ENCODE measurements at places on chromosomes 16 and 17. TPM values are rescaled to one million over a fixed set of nuclear protein-coding genes. Genes with fewer than 3 reads are reported as not detected.

DNA sequence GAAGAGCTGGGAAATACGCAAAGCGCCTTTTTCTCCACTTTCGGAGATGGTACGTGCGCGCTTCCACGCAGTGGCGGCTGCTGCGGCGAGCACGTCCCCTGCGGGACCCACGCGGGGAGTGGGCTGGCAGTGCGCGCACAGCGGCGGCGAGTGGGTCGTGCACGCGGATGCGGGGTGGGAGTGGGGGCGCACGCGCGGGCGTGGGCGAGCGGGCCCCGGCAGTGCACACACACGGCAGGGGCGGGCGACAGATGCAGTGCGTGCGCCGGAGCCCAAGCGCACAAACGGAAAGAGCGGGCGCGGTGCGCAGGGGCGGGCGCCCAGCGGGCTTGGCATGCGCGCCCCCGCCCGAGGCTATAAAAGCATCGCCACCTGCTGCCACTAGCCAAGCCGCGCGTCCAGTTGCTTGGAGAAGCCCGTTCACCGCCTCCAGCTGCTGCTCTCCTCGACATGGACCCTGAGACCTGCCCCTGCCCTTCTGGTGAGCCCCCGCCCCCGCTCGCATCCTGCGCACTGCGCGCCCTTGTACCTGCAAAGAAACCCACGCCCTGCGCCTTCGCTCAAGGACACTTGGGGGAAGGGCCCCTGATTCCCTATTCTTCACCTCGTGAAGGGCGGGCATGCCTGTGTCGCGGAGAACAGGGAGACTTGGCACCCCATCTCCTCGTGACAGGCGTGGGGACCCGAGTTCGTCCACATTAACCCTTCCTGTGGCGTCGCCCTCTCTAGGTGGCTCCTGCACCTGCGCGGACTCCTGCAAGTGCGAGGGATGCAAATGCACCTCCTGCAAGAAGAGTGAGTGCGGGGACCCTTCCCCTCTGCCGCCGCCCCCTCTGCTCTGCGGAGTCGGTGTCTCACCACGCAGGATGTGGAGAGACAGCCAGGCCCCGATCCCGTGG lies at the start of gene MT3:
MT3 (plus strand) TSS at position 388 of the 899 bp plus-strand sequence; CDS start at position 451, 63 bp downstream.
- H3K4me3 ChIP-seq = no peak within 1 kb of the TSS
- peaks cover 3% of the 10 kb centered on the region for H3K4me1 ChIP-seq
- H3K27me3 ChIP-seq = peaks cover 45% of the 10 kb centered on the region
- no peak within 1 kb of the TSS for H3K27ac ChIP-seq
- H3K36me3 ChIP-seq = no peaks in the 10 kb centered on the region

Gene KRTAP3-2
- polyA plus RNA-seq = not detected

Gene ZNF232
- 8.1 TPM for polyA plus RNA-seq

Gene MAP3K14
- polyA plus RNA-seq = 3.0 TPM

Gene PPP1R27
- polyA plus RNA-seq = 0.56 TPM

DNA sequence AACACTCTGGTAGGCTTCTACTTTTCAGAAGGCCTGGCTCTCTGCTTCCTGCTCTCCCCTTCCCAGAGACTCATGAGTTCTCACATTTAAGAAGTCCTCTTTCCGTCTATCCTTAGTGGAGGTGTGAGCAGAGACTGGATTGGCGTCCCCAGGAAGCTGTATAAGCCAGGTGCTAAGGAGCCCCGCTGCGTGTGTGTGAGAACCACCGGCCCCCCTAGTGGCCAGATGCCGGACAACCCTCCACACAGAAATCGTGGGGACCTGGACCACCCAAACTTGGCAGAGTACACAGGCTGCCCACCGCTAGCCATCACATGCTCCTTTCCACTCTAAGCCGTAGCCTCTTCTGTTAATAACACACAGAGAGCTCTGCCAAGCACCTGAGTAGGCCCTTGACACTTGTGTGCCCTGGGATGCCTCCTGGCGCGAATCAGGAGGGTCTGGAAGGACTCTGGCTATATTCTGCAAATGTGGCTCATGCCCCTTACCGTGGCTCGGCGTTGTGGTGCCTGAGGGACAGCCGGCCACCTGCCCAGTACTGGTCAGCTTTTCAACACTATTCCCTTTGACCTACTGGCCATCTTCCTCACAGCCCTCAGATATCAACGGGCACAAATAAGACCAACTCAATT lies 13.9 kb downstream of the CYB5D2 start:
- H3K36me3 ChIP-seq = no peaks in the 10 kb centered on the region
- no peak overlapping the region for H3K4me3 ChIP-seq
- no peak for DNase-seq
- H3K27me3 ChIP-seq = no peaks in the 10 kb centered on the region
- no peak overlapping the region for H3K27ac ChIP-seq

Data from hepatocyte (in vitro differentiated cells).